ENCODE measurements at places on chromosomes 13 and 19. TPM values are rescaled to one million over a fixed set of nuclear protein-coding genes. Genes with fewer than 3 reads are reported as not detected.

SYT5 gene
- total RNA-seq, result not detected

GJB2 gene
- total RNA-seq, result 15.5 TPM

CEACAM7 gene
- not detected for total RNA-seq

MBD3L3 gene
- not detected for total RNA-seq

ALG11 gene
- total RNA-seq, result 8.7 TPM
